ENCODE measurements at places on chromosomes 5 and 9.

DNA sequence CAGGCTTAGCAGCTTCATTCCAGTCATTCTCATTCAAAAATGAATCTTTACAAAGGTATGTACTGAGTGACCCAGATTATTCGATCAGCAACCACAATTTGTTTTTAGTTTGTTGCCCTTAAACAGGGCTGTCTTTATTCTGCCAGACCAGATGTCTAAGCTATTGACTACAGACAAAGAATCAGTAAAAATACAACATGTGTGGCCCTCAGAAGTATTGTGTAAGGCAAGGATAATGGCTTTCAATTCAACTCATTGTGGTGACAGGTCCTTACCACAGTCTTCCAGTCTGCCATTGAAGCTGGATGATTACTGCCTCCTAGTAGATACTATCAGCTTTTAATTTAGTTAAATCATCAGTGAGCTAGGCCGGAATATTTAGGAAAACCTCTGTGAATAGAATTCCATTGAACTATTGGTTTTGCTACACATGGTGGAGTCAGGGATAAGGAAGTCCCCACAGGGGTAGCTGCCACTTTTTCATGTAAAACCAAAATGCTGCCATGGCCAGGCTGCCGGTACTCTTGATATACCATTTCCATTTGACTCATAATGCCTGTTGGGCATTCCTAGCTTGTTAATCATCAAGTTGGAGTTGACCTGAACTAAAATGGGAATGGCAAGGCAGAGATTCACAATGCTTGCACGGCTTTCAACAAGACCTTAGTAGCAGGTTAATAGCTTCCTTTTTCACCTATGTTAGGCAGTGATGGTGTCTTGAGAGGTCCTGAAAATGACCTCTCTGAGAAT, 175.6 kb downstream of the MEF2C start:
- no peak for DNase-seq

- DNase-seq, result peak; percentile 59
These were observed 72.7 kb downstream of the CAST start for GRCh38 chr5:96734871-96735325.

- peak; percentile 16 for DNase-seq
These were observed 4.7 kb upstream of the TEX53 start for GRCh38 chr9:114662081-114662989.

GRCh38 chr9:122261469-122261881, 3.2 kb downstream of the RBM18 start:
- DNase-seq, result peak; percentile 73
